RPMI8226 (cell line): ENCODE measurements at places on chromosomes 5 and 9.
A peak's percentile ranks its signal among the peaks of the same experiment; 100 is the strongest.

GRCh38 chr9:127979333-127980059 lies 1.3 kb downstream of the EEIG1 start:
- peak; percentile 77 for DNase-seq

DNA sequence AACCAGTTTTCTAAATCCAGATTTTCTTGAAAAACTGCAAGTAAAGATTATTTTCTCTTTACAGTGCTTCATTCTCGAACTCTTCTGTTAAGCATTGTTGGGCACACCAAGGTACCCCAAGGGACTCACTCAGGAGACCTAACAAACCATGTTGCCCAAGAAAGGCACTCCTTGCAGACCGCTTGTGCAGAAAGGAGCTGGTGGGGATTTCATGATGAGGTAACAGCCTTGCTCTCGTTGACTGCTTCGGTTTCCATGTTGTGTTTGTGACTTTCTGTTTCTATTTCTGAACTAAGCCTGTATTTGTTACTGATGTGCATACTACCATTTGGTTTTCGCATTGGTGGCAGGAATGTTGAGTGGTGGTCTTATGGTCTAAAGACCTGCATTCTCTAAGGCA lies 266.6 kb upstream of the DAP start:
- DNase-seq, result no peak

DNA sequence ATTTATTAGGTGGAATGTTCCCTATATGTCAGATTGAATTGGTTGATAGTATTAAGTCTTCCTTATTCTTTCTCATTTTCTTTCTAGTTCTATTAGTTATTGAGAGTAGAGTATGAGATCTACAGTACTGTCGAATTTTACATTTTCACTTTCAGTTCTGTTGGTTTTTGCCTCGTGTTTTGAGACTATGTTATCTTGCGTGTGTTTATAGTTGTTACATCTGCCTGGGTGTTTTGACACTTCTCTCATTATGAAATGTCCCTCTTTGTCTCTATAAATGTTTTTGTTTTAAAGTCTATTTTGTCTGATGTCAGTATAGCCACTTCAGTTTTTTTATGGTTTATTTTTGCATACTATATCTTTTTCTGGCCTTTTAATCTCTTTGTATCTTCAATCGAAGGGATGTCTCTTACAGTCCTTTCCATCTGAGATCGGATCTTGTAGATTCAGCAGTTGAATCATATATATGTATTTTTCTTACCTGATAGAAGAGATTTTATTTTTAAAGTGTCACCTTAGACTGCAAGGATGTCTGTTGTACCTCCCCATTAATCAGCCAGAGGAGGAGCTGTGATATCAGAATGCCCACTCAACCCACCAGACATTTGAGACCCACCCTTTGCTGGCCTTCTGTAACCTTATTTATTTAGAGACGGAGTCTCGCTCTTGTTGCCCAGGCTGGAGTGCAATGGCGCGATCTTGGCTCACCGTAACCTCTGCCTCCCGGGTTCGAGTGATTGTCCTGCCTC lies 20.7 kb downstream of the EHMT1 start:
- peak; percentile 42 for DNase-seq

DNA sequence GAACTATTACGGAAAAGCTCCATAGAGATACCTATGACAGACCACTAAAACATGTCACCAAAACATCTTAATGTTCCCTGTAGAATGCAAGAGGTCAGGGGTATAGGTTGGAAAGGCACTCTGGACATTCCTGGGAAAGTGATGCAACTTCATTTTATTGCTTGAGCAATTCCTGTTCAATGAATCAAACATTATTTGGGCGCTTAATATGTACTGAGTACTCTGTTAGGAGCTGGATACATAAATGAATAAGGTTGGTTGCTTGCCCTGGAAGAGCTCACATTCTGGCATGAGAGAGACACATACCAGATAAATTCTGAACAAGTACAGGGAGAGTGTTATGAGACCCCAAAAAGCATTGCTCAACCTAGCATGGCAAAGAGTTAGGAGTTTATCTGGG lies 408.9 kb upstream of the DMAC1 start:
- DNase-seq, result no peak

GRCh38 chr5:91028499-91028956 lies 354.6 kb downstream of the ARRDC3 start:
- DNase-seq, result no peak

GRCh38 chr9:126379661-126380360 lies 53.2 kb downstream of the MVB12B start:
- DNase-seq, result no peak

- no peak for DNase-seq
These were observed 166.4 kb upstream of the GRIN3A start for GRCh38 chr9:101904845-101905244.

DNA sequence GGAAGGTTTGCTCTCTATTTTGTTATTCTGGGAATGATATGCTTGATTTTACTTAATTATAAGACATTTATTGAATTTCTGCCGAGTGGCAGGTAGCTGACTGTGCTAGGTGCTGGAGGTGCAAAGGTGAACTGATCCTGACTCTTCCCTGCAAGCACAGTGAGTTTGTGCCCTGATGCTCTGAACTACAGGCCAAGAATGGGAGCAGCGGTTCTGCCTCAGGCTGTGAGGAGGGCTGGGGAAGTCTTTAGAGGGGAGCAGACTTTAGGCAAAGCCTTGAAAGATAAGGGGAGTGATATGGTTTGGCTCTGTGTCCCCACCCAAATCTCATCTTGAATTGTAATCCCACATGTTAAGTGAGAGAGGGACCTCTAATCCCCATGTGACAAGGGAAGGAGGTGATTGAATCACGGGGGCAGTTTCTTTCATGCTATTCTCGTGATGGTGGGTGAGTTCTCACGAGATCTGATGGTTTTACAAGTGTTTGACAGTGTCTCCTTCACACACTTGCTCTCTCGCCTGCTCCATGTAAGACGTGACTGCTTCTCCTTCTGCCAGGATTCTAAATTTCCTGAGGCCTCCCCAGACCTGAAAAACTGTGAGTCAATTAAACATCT lies 73.1 kb downstream of the NDFIP1 start:
- DNase-seq, result no peak

- DNase-seq, result no peak
These were observed 1064.4 kb upstream of the DMAC1 start for GRCh38 chr9:8863886-8864544.

GRCh38 chr5:133730346-133730745 lies 118.0 kb upstream of the FSTL4 start:
- DNase-seq, result no peak

- DNase-seq, result no peak
These were observed 29.9 kb upstream of the UBE2QL1 start for GRCh38 chr5:6418679-6419276.

DNA sequence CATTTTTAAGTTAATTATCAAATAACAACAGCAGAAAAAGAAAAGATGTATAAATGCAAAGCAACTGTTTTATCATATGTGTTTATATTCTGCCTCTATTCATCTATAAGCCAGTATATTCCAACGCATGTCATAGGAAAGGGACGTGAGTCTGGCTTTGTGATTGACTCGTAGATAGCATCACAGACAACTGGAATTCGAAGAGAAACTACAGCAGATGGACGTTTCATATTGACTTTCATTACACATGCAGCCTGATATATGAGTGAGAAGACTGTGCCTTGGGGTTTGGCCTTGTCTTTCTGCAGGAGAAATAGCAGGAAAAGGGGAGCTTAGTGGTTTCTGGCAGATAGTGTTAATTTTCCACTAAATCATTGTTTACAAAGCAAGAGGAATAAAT lies 1111.9 kb downstream of the MAT2B start:
- no peak for DNase-seq

DNA sequence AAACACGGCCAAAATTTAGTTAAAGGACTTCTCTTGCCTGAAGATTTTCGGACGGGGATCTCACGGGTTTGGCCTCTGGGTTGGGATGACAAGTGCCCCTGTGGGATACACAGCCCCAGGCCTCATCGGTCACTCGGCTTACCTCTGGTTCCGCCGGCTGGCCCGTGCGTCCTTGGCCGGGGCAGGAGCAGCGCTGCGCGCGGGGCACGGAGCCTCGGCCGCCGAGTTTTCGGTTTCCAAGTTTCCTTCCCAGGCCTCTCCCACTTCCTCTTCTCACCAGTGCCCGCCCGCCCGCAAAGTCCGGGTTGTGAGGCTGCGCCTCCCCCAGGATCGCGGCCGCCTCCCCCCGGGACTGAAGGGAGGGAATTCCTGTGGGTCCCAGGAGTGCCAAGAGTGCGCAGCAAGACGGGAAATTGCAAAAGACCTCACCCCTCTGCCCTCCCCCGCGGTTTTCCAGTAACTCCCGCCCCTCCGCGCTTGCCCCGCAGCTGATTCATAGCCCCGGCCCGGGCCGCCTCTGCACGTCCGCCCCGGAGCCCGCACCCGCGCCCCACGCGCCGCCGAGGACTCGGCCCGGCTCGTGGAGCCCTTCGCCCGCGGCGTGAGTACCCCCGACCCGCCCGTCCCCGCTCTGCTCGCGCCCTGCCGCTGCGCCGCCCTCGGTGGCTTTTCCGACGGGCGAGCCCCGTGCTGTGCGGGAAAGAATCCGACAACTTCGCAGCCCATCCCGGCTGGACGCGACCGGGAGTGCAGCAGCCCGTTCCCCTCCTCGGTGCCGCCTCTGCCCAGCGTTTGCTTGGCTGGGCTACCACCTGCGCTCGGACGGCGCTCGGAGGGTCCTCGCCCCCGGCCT lies at the start of gene OSMR:
OSMR (plus strand) TSS at position 487 of the 853 bp plus-strand sequence. CDS start 23,033 bp downstream, outside the sequence.
- no peak for DNase-seq

GRCh38 chr9:35594471-35594870 lies 10.6 kb upstream of the TESK1 start:
- no peak for DNase-seq

DNA sequence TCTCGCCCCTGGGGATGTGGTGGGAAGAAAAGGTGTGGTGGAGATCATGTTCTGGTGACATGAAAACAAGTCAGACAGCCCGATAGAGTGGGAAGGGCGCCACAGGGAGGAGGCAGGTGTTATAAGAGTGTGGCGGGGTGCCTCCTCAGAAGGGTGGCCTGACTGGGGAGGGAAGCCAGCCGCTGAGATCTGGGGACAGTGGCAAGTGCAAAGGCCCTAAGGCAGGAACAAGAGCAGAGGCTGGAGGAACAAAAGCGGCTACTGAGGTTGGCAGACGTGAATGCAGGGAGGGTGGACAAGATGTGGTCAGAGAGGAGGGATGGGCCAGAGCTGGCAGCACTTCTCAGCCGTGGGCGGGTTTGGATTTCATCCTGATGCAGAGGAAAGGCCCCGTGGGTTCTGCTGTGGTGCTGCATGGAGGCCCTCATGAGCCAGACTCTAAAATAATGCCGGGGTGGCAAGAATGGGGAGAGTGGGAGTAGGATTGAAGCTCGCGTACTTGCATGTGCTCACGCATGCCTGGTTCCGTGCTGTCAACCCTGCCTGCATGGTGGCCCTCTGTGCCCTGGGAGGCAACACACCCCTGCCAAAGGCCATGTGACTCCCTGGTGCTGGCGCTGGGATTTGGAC lies 89.2 kb downstream of the MVB12B start:
- DNase-seq, result no peak

- DNase-seq, result no peak
These were observed 28.5 kb downstream of the FUBP3 start for GRCh38 chr9:130607640-130608420.

GRCh38 chr5:65882278-65882677 lies 44.1 kb upstream of the ERBIN start:
- no peak for DNase-seq

DNA sequence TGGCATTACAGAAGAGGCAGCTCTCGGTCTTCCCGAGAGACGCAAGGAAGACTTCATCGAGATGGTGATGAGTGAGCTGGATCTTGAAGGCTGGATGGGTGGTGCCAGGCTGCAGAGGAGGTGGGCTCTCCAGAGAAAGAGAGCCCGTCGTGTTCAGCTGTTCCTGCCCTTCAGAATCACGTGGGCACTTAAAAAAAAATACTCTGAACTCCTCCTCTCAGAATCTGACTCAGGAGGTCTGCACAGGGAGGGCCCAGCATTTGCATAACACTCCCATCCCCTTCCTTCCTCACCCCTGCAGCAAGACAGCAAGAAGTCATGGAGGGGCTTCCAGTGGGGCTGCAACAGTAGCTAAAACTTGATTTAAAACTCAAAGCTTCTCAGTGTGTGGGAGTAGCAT lies 203.0 kb downstream of the ATPSCKMT start:
- no peak for DNase-seq

- peak; percentile 20 for DNase-seq
These were observed 28.4 kb downstream of the PRRC2B start for GRCh38 chr9:131422241-131422792.

GRCh38 chr5:151696470-151697061 lies 9.9 kb upstream of the SPARC start:
- no peak for DNase-seq

GRCh38 chr5:154157483-154158378 lies 32.8 kb upstream of the GALNT10 start:
- no peak for DNase-seq

GRCh38 chr5:41151564-41151963 lies 61.8 kb downstream of the C6 start:
- no peak for DNase-seq
